T-cell (primary cell): ENCODE measurements at places on chromosomes 3 and 15.

DNA sequence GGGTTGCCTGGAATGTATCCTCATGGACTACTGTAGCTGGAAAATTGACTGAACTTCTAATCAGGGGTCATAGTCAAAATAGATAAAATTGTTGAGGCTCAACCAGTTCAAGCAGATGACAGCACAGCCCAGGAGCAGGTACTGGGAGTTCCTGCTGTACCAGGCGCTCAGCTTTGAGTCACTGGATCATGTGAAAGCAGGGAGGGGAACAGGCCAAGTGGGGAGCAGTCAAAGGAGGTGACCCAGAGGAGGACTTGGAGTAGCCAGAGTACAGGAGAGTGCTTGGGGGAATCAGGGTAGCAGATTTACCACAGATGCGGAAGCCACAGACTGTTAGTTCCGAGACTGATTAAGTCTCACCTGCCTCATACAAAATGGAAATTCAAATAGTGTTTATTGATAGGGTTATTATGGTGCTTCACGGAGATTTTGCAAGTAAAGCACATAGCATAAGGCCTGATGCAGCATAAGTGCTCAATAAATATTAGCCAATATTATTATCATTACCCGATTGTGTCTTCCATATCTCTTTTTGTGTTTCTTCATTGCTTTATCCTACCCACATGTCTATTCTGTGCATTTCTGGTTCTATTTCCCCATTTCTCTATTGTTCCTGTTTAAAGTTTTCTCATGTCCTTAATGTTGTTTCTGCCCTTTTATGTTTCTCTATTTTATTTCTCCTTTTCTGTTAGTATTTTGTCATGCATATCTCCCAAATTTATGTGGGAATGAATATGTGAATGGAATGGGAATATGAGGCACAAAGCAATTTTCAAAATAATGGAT lies 369.2 kb upstream of the MCTP2 start:
- no peak for DNase-seq

GRCh38 chr3:30026851-30027250 lies 579.5 kb upstream of the TGFBR2 start:
- DNase-seq = no peak

- peak; percentile 12 for DNase-seq
Measured at GRCh38 chr3:194640829-194641228, 7.6 kb upstream of the TMEM44 start.

DNA sequence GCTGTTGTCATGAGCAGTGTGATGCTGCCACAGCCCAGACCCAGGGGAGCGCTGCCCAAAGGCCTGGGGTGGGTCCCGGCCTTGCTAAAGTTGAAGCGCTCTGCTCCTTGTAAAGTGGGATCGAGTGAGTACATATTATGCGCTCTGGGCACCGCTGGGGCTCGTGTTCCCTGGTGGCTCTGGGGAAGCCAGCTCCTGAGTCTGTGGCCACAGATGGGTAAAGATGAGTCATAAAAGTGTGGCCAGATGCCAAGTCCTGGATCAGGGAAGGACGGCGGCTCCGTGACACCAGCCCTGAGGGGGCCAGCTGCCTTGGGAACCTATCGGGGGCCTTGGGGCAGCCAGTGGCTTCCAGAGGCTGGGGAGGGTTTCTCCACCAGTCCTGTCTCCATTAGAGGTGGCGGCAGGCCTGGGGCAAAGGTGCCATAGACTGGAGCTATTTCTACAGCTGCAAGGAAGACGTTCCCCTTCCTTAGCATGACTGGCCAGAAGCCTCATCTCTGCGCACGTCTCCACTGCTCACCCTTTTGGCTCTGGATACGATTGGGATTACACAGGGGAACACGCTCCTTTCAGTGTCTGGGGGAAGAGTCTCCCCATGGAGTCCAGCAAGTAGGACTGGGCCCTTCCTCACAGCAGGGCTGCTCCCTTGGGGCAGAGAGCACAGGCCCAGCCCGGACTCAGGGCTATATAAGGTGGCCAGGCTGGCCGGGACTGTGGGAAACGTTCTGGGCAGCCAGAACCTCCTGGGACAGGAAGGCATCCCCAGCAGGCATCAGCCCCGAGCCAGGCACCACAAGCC lies 1.2 kb upstream of the ITIH4 start:
- DNase-seq = no peak

DNA sequence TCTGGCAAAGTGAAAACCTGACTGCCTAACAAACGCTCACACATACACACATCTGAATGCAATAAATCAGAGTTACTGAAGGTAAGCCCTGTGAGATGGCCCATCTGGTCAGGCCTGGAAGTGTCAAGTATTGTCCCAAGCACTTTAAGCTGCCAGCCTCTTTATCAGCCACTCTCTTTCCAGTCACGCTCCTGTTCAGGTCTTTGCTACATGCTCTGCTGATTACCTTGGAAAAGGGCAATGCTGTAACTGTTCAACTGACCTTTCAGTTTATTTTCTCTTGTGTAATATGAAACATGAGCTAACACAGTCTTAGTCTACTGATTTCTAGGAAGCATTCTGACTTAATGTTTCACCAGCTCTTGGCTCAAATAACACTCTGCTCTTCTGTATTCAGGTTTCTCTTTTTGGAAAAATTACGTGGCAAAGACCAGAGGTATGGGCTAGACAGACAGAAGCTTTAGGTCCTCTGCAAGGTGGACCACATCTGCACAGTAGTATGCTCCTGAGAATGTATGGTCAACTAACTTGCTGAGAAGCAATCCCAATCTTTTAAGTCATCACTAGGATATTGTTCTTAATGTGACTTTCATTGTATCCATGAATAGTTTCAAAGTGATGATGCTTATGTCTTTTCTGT lies 44.5 kb downstream of the GBE1 start:
- no peak for DNase-seq

GRCh38 chr3:139893963-139894642 lies 40.9 kb upstream of the CLSTN2 start:
- DNase-seq = no peak

DNA sequence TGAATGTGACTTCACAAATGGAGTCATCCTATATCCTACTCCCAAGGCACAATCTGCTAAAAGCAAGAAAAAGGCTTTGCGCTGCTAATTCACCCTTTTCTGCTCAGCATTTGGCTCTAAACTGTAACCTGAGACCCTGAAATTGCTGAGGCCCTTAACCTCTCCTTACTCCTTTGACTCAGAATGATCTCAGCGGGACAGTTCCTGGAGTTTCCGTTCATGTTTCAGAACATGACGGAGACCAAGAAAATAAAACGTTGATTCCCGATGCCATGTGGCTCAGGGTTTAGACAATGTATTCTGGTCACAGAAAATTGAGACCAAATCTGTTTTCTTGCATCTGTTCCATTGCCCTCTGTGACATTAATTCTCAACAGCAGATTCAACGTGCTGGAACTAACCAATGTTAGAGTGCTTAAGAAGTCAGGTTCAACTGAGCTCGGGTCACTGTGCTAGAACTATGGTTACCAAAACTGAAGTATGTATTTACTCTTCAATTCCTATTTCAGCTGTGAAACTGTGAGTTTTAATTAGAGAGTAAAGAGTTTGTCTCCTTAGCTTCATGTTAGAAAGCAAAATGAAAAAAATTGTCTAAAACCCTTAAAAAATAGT lies 45.4 kb upstream of the TMC3 start:
- DNase-seq = no peak

- no peak for DNase-seq
Measured at GRCh38 chr15:70281261-70281810, 183.6 kb upstream of the TLE3 start.

DNA sequence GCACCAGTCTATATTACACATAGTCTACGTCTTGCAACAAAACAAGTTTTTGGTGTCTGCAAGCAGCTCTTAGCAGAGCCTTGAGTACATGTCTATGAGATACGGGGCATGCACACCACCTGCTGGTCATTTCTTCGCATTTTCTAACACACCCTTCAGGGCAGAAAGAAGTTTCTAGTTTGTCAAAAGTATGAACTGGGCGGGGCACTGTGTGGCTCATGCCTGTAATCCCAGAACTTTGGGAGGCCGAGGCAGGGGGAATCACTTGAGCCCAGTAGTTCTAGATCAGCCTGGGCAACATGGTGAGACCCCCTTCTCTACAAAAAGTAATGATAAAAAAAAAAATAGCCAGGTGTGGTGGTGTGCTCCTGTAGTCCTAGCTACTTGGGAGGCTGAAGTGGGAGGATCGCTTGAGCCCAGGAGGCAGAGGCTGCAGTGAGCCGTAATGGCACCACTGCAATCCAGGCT lies 64.2 kb upstream of the ARL8B start:
- DNase-seq = peak; percentile 66

DNA sequence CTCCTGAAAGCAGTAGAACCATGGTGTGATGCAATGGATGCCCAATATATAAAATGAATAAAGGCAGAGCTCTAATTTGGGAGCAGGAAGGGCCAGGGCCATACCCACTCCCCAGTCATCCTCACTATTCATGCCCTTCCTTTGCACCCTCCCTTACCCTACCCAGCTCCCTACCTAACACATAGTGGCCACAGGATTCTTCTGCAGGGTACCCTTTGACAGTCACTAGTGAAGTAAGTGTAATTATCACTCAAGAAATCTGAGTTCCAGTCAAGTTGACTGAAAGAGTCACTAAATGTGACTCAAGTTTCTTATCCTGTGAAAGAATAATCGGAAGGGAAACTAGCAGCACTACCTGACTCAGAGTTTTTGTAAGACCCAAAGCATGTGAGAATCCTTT lies 69.2 kb downstream of the RASA2 start:
- no peak for DNase-seq

GRCh38 chr3:101020351-101021015 lies 27.3 kb upstream of the ABI3BP start:
- no peak for DNase-seq

GRCh38 chr3:129482721-129483120 lies 42.7 kb downstream of the IFT122 start:
- no peak for DNase-seq

DNA sequence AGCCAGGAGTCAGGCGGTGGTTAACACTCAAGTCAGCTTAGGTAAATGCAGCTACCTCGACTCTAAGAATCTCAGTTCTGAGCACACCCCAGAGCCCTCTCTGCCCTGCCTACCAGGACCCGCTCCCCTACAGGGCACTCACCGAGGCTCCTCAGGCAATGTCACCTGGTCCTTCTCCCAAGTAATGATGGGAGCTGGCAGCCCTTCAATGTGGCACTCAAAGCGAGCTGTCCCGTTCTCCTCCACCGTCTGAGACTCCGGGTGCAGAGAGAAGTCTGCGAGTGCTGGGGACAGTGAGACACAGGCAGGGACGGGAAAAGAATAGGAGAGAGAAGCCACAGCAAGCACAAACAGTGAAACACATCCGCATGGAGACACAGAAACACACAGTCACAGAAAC lies 12.7 kb downstream of the IGDCC4 start:
- no peak for DNase-seq

GRCh38 chr3:48403533-48404439 lies 26.1 kb downstream of the PLXNB1 start:
- DNase-seq = no peak

GRCh38 chr3:105022813-105023212 lies 343.9 kb upstream of the ALCAM start:
- DNase-seq = no peak
